ENCODE measurements at places on chromosomes 6 and 20. TPM values are rescaled to one million over a fixed set of nuclear protein-coding genes. Genes with fewer than 3 reads are reported as not detected.

DNA sequence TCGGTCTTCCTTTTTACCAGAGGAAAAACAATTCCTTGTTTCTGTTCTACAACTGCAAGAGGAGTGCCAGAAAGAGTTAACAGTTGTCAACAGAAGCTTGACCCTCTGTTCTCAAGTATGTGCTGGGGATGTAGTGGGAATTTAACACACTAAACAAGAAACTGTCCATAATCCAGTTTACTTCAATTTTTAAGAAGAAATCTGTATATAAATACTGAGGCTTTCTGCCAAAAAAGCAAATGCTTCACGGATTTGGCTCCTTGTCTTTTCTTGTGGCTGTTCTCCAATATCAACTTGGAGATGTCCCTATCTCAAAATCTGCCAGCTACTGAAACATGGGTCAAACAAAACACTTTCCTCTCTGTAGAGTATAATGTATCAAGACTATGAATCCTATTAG, 26.8 kb downstream of the REV3L start:
- DNase-seq, result no peak

DNA sequence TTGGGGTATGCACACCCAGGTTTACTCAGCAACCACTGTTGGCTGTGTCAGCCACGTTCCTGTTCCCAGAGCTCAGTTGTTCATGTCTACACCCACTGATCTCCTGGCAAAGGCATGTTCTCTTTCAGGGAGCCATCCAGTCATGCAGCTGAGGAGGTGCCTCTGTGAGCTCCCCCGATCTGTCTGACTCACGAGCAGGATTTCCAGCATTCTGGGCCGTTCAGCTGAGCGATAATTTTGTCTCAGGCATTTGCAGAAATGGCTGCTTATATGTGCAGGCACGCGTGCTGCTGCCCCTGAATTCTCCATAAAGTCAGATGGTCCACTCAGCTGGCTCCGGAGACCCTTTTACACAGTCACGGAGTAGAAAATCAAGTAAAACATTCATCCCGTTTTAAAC, 78.4 kb upstream of the IYD start:
- DNase-seq, result no peak

GRCh38 chr6:13300643-13301590, 27.4 kb downstream of the TBC1D7 start:
- no peak for DNase-seq

DNA sequence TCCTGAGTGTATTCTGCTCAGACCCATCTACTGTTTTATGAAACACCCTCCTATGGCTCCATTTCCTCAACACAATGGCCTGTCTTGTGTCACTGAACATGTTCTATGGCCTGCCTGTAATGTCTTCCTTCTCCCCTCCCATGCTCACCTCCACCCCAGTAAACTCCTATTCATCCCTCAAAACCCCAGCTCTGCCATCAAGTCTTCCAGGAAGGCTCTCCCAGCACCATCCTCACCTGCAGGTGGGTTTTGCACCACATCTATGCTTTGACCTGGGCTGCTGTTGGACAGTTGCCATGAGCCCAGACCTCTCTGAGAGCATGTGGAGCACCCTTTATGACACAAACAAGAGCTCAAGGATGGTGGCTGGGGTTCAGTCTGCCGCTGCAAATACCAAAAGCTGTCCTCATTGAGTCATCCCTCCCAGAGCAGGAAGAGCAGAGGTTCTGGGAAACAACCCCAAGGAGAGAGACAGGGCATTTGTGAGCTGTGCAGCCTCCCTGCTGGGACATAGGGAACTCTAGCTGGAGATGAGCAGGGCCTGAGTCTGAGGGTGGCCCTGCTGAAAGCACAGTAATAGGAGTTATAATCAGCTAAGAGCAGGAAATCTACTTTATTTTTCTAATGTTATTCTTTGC, 93.8 kb upstream of the CD93 start:
- DNase-seq, result no peak

- no peak for DNase-seq
Measured at GRCh38 chr20:63702036-63702665, 5.6 kb downstream of the ARFRP1 start.

DNA sequence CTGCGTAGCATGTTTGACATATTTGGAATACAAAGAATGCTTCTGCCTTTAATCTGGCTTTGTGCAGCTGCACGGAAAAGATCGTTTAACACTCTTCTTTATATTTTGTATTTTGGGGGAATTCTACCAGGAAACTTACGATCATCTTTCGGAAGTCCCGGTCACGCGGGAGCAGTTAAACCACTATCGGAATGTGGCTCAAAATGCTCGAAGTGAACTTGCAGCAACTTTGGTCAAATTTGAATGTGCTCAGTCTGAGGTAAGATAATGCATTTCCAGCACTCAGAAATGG, 42.3 kb downstream of the CCDC170 start:
- DNase-seq, result no peak

DNA sequence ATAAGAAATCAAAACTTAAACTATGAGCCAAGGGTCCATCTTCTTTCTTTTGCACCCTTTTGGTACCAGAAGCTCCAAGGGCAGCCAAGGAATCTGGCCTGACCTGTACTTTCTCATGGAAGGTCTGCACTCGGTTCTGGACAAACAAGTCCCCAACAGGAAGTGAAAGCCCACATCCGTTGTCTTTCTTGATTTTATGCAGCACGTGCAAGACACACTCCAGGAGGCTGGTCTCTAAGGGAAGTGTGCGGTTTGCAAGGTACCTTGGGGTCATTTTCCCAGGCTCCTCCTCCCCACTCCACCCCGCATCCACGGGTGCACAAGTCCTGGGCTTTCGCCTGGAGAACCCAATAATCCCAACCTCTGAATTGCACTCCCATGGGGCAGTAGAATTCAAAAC, 101.9 kb downstream of the NFATC2 start:
- no peak for DNase-seq

DNA sequence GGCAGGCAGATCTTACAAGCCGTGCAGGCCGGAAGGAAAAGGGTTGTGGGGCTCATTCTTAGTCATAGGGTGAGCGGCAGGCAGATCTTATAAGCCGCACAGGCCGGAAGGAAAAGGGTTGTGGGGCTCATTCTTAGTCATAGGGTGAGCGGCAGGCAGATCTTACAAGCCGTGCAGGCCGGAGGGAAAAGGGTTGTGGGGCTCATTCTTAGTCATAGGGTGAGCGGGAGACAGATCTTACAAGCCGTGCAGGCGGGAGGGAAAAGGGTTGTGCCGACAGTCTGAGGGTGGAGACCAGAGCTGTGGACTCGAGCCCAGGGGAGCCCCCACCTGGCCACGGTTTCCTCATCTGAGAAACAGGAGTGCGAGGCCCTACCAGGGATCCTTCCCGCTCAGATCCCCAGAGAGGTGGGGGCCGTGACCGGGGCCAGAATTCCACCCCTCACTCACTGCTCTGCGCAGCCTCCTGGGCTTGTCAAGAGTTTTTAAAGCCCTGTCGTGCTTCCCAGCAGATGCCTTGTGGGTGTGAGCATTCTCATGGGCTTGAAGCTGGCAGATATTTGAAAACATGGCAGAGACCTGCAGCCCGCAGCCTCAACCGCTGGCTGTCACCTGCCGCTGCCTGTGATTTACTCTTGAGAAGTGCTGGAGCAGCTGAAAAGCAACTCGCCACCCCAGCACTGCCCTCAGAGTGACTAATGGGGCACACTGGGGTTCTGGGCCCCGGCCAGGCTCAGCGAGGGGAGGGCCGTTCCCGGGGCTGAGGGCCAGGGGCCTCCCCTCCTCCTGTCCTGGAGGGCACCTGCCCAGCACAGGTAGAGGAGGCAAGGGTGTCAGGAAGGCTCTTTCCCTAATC, 31.9 kb downstream of the NTSR1 start:
- peak; percentile 96 for DNase-seq

GRCh38 chr6:107807196-107807811, 16.8 kb downstream of the SCML4 start:
- DNase-seq, result no peak

DNA sequence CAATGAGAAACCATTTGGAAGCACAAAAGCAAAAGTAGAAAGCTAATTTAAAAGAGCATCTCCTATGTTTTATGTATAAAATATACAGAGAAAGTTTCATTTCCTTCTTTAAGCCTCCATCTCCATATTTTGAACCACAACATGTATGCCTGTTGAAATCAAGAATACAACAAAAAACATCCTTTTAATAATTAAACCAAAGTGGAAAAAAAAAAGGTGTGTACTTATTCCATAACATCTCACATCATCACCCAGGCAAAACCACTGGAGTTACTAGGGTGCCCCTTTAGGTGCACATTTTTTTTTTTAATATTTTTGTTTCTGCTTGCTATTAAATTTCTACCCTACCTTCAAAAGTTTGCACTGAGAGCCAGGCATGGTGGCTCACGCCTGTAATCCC, 43.0 kb downstream of the EDN1 start:
- no peak for DNase-seq

- DNase-seq, result peak; percentile 58
Measured at GRCh38 chr20:8790442-8791074, 278.3 kb upstream of the PLCB4 start.

DNA sequence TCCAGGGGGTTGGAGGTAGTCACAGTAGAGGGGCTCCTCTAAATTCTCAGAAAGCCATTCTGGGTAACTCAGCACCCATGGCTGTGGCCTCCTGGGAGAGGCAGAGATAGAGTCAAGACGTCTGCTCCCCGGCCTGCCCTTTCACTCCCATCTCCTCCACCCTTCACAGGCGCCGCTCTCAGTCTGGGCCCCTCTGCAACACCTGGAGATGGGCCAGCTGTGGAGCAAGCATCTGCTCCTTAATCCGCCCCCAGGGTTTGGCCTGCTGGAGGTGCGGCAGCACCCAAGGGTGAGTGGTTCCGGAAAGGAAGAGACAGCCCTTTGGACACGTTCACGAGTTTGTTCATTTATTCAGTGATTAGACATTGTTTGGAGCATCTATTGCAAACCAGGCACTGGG, 271.3 kb downstream of the BMP7 start:
- no peak for DNase-seq

DNA sequence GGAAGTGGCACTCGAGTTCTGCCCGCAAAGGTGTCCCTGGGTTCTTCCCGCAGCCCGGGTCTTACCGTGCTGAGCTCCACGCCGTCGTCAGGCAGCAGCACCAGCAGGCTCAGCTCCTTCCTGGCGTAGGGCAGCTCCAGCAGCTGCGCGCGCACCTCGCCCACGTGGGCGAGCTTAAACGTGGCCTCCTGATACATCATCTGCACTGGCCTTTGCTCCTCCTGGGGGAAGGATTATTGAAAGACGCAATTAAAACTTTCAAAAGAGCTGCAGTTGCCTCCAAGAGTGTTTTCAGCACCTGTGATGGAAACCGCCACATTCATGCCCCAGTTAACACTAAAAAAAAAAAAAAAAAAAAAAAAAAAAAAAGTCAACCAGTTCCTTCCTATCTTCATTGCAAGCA, 11.3 kb downstream of the SERPINB9 start:
- DNase-seq, result peak; percentile 78

DNA sequence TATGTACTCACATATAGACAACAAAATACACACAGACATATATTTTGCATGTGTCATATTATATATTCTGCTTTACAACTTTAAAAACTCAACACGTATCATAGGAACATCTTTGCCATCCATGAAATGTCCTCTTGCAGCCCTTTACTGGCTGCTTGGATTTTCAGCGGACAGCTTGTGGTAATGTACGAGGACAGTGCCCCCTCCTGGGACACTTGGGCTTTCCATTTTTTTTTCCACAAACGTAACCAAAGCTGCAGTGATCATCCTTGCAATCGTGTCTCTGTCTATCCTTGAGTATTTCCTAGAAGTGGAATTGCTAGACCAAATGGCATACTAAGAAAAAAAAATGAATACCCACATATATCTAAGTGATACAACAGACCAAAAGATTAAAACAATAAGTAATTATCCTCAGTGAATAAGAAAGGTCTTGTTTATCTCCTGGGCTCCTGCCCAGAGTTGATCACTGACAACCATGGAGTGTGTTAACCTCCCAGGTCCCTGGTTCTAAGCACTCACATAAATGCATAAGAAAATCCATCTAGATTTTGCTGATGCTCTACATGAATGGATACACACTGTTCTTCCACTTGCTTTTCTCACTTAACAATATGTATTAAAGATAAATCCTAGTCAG, 18.1 kb downstream of the BPI start:
- no peak for DNase-seq

GRCh38 chr6:36804563-36804962, 34.7 kb downstream of the CPNE5 start:
- no peak for DNase-seq

DNA sequence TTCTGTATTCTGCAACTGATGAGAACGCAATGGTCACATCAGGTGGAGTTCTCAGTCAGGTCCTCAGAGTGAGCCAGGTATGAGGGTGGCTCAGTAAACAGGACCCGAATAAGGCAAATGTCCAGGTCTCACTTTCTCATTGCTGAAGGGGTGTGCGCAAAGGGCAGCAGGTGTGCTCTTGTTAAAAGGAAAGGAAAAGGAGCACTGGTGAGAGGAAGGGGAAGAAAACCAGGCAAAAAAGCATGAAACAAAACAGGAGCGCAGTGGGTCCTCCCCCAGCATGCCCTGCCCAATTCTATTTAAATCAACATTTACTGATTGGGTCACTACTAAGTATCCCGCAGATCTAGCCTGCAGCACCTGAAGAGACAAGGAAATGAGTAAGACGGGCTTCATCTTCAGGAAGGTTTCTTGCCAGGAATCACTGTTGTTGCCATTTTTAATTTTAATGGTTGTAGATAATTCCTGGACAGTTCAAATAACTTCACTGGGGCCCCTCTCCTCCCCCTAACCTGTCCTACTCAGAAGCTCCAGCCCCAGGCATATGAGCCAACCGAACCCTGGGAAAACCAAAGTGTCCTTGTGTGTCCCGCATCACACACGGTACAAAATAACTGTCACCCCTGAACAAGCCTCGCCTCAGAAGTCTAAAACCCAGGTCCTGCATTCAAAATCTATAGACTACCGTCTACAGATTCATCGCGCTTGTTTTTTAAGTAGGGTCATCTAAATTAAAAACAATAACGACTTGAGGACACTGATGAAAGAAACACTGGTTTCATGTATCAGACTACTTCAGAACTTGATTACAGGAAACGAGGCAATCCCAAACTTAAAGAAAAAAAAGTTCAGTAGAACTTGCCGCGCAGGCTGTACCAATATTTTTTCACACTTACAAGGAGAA, 980 bp downstream of the MBOAT1 start:
- DNase-seq, result peak; percentile 66

DNA sequence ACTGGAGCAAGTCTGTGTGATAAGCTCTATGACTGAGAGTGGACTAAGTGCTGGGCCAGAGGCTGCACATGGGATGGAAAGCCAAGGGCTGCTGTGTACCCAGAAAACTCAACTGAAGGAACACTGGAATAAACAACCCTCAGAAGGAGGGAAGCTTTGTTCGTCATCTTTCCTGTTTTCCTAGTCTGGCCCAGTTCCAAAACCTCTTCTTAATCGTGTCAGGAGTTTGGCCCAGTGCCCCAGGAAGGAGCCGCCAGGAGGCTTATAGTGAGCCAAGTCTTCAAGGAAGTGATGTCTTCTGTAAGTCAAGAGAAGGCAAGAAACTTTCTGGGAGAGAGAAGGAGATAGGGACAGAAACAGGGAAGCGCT, 23.3 kb upstream of the TOP1 start:
- no peak for DNase-seq

Gene CDH26
- 0.47 TPM for total RNA-seq

Gene HLA-DQA1
- 3.6 TPM for total RNA-seq

Gene CD93
- total RNA-seq, result 1.5 TPM

Gene HDGFL1
- not detected for total RNA-seq

Gene ENPP3
- 1.4 TPM for total RNA-seq

Gene SIRPB1
- 2.8 TPM for total RNA-seq

Gene STMND1
- not detected for total RNA-seq

Gene OPRM1
- total RNA-seq, result not detected

Gene AK9
- 2.1 TPM for total RNA-seq

Gene OSBPL2
- total RNA-seq, result 29.0 TPM

Gene CLIC5
- total RNA-seq, result 2.0 TPM

Gene KHDC1L
- not detected for total RNA-seq

Gene IRF4
- total RNA-seq, result 831 TPM
